Activated CD4-positive, alpha-beta T cell treated with anti-CD3 and anti-CD28 coated beads, Interleukin-2, amount 50 U/mL, for 4 hours (primary cell): ENCODE measurements at places on chromosomes 3 and 15.

- no peak for DNase-seq
Observed at GRCh38 chr3:72613871-72614270, 234.4 kb downstream of the SHQ1 start.

DNA sequence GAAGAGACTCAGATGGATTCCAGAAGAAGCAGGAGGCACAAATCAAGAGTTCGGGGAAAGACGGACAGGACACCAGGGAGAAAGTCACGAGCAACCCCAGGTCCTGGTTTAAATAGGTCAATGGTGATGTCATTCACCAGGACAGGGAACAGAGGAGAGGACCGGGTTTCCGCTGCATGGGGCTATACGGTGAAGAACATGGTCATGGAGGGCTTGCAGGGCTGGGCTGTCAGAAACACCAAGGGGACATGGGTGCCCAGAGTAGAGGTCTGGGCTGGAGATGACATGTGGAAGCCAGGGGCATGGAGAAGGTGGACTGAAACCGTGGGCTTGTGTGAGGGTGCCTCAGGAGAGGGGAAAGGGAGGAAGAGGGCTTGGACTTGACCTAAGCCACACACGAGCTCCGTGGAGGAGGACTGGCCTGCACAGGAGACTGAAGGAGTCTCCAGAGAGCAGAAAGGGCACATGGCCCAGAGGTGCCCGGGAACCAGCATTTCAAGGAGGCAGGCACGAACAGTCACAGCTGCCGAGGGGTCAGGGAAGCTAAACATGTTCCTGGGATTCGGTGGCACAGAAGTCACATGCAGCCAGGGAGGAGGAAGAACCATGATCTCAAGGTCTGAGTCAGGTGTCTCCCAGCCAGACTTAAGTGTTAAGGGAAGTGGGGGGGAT is 54.2 kb upstream of the RPL32 start:
- no peak for DNase-seq

- DNase-seq, result no peak
Observed at GRCh38 chr3:157248590-157249422, 88.9 kb upstream of the CCNL1 start.

DNA sequence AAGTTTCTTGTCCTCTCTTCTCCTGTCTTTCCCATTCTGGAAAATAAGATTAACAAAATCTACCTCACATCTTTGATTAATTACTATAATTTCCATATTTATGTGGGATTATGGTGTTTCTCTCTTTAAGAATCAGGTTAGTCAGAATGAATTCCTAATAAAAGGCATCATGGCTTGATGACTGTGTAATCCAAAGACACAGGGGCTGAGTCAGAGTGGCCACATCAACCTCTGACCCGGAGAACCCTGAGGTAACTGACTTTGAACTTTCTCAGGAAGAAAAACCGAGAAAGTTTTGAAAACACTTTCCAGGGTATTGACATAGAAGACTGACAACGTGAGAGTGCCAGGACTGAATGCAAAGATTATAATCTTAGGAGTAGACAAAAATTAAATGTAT is 170.3 kb upstream of the MCTP2 start:
- no peak for DNase-seq
